ENCODE measurements at places on chromosomes 6 and 20.

- no peak for DNase-seq
Measured at GRCh38 chr6:99901596-99902384, 92.2 kb downstream of the MCHR2 start.

DNA sequence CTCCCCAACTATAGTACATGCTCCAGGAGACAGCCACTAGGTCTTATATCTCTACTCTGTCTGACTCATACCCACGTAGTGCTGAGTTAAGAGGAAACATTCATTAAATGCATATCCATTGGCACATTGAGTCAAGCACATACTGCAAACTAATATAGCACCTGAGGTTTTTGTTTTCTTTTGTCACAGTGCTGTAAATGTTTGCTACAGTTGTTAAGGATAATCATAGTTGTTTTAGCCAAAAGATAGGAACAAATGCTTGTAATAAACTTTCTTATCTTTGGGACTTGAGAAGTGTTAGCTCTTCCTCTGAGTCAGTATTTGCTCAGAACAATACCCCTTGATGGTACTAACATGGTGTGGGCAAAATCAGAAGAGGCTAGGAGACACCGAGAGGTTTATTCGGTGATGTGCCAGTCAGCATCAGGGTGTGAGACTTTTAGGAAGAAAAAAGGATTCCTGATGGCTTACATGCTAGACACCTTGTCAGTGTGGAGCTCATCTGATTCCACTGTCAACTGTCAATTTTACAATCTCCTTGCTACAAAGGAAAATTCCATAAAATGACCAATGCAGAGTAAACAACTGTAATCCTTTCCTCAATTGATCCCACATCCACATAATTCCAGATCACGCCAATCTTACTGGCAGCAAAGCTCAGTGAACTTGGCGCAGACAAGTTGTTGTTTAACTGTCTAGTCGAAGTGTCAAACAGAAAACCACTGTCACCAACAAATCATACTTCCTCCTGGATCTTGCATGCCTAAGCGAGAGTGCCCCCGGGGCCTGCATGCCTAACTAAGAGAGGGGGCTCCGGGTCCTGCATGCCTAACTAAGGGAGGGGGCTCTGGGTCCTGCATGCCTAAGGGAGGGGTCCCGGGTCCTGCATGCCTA is 36.1 kb downstream of the ELOVL2 start:
- no peak for DNase-seq

DNA sequence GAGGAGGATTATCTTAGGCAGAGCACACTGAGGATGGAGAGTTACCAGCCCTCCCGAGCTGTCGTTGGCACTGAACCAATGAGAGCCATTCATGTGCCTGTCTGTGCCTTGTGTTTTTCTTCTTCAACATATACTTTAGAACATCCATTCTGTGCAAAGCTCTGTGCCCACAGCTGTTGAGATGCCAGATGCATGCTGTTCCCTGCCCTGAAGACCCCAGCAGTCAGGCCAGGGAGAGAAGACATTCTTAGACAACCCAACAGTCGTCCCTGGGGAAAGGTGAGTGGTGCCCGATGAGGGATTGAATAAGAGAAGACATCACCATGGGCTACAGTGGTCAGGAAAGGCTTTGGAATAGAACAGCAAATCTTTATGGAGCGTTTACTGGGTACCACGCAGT is 114.1 kb downstream of the NRN1 start:
- DNase-seq = no peak

DNA sequence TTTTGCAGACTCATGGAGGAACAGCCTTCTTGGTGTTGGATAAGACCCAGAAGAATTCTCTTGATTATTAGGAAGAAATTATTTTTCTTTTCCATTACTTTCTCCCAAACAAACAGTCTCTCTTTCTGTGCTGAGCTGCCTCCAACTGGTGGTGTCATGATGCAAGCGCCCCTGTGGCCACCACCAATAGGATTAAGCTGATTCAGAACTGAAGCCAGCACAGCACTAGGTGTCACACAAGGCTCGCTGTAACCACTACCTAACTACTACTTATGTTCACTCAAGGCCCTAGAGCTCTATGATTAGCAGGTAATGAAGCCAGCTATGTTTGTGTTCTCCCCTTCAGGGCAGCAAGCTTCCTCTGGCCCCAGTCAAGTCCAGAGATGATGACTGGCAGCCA is 123.4 kb downstream of the HTR1B start:
- DNase-seq = no peak

- DNase-seq = peak; percentile 67
Measured at GRCh38 chr20:56409521-56409920, 2.5 kb upstream of the CASS4 start.

- no peak for DNase-seq
Measured at GRCh38 chr6:69027861-69028260, 392.8 kb downstream of the ADGRB3 start.

DNA sequence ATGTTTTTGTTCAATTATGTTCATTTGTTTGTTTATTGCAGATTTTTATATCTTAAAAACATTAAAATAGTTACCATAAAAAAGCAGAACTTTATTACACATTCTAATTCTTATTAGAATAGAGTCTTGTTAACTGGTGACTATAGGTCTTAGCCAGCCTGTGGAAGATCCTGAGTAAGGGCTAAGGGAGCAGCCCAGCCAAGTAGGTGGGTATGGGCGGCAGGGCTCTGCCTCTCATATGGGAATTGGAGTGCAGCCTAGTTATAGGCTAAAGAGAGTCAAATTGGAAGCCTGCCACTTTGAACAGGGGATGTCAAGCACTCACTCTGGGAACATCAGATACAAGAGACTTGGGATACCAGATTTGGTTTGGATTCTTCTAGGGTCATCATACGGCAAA is 10.5 kb upstream of the HSF2 start:
- no peak for DNase-seq

DNA sequence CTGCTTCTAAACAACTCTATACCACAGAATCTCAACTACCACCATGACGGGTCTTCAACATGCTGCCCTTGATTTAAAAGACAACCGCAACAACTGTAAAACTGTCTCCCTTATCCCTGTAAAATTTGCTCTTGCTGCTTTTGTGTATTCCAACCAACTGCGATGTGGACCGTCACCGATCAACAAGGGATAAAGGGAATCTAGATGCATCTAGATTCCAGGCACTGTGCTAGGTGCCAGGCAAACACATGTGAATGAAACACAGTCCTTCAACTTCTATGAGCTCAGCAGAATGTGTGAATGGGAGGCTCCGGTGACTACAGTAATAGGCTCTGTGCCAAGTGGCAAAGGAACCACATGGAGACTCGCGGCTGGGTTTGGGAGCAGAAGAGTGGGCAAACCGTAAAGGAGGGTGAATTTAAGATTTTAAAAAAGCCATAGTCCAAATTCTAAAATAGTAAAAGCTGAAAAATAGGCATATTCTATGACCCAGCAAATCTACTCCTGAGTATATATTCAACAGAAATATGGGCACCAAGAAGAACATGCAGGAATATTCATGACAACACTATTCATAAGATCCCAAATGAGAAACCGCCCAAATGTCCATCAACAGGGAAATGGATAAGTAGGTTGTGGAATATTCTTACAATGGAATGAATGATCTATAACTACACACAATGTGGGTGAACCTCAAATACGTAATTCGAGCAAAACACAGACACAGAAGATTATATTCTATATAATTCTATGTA is 3.7 kb upstream of the PRND start:
- no peak for DNase-seq

- DNase-seq = no peak
Measured at GRCh38 chr6:158649289-158650143, at the start of gene SYTL3. Gene SYTL3, plus strand, starts transcription at chr6:158650054. Its CDS starts 13,215 bp downstream, at chr6:158663269.

GRCh38 chr6:163513570-163514166 is 99.2 kb downstream of the QKI start:
- no peak for DNase-seq

- no peak for DNase-seq
Measured at GRCh38 chr6:50381099-50381415, 331.3 kb upstream of the DEFB112 start.

DNA sequence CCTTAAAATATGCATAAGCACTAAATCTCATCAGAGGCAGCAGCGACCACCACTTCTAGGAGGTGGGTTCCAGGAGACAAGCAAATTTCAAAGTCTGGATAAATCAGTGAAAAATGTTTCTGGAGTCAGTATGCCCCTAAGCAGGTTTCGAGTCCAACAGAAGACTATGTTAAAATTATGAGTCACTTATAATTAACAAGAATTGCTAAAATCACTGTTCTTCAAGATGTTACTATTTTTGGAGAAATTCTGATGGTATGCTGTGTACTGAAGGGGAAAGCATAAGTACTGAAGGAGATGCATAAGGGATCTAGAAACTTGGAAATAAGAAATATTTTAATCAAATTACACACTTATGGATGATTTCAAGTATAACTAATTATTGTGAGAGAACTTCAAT is 58.0 kb downstream of the DTNBP1 start:
- DNase-seq = no peak

DNA sequence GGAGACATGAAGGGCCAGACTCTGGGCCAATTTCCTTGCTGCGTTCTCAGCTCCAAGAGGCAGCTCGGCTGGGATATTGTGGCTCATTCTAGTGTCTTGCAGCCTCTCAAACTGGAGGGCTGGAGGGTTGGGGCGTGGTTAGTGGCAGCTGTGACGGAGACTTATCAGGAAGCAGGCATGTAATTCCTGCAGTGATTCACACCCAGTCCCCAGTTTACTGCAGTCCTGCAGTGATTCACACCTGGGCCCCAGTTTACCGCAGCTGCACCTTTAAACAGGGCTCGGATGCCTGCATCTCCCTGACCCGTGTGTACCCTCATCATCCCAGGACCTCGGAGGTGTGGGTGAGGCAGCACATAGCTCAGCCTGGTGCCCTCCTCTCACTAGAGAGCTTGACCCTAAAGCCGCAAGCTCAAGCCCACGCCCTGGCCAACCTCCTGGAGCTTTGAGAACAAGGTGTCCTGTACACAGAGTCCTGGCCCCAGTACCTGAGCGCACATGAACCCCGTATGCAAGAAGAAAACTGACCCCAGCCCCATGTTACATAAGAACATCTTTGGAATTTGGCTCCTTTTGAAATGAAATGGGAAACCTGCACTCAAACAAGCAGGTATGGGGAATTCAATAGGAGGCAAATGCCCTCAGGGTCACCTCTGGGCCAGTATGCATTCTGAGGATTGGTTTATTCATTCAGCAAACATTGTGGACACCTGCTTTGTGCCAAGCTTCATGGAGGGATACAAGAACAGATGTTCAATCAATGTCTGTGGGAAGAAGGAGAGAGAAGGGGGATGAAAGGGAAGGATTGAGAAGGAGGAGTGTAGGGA is 55.3 kb upstream of the FAM83D start:
- DNase-seq = no peak

DNA sequence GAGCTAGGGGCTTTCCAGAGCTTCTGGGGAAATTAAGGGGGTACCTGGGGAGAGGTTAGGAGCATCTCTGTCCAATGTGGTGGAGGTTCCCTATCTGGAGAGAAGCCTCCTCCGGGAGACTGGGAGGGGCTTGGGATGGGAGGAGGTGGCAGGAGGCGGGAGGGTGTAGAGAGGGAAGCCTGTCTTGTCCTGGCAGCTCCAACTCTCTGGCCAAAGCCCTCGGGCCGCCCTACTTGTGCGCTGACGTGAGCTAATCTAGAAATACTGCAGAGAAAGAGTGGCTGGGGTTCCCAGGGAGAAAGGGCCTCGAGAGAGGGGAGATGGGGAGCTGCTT is 1.6 kb upstream of the SLC32A1 start:
- no peak for DNase-seq

- DNase-seq = no peak
Measured at GRCh38 chr6:161918109-161918531, 644.3 kb upstream of the AGPAT4 start.

DNA sequence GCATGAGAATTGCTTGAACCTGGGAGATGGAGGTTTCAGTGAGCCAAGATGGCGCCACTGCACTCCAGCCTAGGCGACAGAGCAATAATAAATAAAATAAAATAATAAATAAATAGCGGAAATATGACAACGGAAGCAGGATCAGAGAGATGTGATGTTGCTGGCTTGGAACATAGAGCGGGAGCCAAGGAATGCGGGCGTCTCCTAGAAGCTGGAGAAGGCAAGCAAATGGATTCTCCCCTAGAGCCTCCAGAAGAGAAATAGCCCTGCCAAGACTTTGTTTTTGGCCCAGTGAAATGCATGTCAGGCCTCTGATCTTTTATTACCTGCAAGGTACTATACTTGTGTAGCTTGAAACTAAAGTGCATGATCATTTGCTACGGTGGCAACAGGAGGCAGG is 12.4 kb downstream of the KIAA1755 start:
- no peak for DNase-seq

GRCh38 chr6:26044140-26045064 is 42.8 kb upstream of the HFE start:
- no peak for DNase-seq

DNA sequence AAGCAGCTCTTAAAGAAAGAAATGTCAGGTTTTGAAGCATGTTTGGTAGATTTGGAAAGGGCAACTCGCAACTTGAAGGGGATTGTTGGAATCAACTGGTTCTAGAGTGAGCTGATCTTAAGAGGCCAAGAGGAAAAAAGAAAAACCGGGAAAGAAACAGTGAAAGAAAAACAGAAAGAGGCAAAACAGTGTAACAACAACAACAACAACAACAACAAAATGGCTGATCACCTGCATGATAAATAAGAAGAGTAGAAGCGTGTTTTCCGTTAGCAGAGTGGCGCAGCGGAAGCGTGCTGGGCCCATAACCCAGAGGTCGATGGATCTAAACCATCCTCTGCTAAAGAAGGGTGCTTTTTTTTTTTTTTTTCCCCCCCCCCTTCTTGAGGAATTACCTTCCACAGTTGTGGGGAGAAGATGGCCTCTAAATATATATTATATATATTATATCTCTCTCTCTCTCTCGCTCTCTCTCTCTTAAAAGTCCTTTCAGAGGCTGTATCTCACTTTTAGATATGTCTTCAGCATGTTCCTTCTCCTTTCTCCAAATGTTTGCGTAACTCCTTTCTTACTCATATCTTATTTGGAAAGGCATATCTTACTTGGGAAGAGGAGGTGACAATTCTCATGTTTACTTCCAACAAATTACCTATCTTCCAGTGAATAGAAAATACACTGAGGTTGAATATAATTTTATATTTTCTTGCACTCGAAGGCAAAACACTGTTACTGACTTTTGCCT is 134.4 kb downstream of the OR2B2 start:
- DNase-seq = no peak

GRCh38 chr6:20511852-20512251 is 22.4 kb upstream of the CDKAL1 start:
- DNase-seq = no peak

- no peak for DNase-seq
Measured at GRCh38 chr20:3751675-3752385, 15.7 kb downstream of the ADISSP start.

GRCh38 chr6:12336121-12336971 is 46.2 kb downstream of the EDN1 start:
- no peak for DNase-seq

DNA sequence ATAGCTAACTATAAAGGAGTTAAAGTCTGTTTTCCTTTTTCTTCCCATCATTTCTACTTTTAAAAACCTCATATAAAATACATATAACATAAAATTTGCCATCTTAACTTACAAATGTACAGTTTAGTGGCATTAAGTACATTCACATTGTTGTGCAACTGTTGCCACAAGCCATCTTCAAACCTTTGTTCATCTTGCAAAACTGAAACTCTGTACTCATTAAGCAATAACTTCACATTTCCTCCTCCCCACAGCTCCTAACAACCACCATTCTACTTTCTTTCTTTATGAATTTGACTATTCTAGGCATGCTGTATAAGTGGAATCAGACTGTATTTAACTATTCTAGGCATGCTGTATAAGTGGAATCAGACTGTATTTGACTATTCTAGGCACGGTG is 4.5 kb downstream of the CCDC170 start:
- DNase-seq = no peak

- no peak for DNase-seq
Measured at GRCh38 chr6:125863023-125863422, 72.3 kb downstream of the NCOA7 start.

- DNase-seq = no peak
Measured at GRCh38 chr6:145132709-145133108, 602.6 kb downstream of the EPM2A start.
